ENCODE measurements at places on chromosomes 6 and 20.

DNA sequence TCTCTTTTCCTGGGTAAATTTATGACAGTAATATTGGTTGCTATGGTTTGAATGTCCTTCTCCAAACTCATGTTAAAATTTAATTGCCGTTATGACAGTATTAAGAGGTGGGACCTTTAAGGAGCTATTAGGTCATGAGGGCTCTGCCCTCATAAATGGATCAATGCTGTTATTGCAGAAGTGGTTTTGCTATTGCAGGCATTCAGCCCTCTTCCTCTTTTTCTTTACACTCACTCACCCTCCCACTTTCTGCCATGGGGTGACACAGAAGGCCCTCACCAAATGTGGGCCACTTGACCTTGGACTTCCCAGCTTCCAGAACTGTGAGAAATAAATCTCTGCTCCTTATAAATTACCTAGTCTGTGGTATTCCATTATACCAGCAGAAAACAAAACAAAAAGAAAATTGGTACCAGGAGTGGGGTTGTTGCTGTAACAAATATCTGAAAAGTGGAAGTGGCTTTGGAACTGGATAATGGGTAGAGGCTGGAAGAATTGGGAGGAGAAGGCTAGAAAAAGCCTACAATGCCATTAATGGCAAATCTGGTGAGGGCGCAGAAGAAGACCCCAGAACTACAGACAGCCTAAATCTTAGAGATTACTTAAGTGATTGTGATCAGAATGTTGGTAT, 24.8 kb upstream of the IGF2R start:
- no peak for DNase-seq

DNA sequence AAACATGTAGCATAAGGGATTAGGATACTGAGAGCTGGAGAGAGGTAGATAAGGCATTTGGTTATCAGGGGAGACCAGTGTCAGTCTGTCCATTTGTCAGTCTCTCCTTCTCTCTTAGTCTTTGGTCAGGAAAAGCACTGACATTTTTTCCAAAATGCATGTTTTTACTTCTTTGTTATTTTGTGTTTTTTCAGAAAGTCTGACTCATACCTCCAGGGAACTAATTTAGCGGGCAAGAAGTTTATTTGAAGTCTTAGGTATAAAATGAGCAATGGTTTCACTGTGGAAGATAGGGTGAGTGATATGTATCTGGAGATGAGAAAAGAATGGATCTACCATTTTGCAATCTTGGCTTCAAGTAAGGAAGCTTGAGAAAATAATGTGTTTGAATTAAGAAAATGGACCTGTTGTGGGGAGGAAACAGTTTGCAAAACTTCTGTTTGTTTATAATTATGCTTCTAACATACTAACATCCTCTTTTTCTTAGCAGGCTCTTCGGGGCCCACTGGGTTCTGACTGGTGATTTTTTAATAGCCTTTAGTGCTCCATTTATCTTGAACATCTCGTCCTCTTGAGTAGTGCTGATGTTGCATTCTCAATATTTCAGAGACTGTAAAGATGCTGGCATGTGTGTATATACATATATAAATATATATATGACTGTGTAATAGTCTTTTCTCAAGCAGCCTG, 66.9 kb upstream of the FABP7 start:
- no peak for DNase-seq

DNA sequence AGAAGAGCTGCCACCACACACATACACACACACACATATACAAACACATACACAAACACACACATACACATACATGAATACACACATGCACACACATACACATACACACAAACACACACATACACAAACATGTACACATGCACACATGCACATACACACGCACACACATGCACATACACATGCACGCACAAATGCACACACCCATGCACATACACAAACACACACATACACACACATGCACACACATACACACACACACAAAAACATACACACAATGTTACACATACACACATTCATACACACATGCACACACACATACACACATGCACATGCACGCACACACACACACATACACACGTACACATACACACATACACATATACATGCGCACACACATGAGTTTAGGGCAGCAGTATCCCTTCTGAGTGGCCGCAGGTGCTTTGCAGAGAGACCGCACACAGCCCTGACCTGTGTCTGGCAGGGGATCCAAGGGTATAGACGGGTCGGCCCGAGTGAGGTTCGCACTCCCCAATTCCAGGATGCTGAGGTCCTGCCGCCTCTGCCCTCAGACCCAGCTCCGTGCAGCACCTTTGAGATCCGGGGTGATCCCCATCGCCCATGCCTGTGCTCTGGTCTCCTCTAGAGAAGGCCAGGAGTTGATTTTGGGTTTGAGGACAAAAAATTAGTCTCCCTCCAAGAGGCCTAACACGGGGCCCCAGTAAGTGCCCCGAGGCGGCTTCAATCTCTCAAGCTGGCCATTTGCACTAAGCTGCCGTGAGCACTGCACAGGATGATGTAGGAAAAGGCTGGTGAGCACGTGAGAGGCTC, 56.8 kb downstream of the TMEM242 start:
- no peak for DNase-seq

- no peak for DNase-seq
Observed at GRCh38 chr20:25629816-25630499, 6.1 kb upstream of the NANP start.

DNA sequence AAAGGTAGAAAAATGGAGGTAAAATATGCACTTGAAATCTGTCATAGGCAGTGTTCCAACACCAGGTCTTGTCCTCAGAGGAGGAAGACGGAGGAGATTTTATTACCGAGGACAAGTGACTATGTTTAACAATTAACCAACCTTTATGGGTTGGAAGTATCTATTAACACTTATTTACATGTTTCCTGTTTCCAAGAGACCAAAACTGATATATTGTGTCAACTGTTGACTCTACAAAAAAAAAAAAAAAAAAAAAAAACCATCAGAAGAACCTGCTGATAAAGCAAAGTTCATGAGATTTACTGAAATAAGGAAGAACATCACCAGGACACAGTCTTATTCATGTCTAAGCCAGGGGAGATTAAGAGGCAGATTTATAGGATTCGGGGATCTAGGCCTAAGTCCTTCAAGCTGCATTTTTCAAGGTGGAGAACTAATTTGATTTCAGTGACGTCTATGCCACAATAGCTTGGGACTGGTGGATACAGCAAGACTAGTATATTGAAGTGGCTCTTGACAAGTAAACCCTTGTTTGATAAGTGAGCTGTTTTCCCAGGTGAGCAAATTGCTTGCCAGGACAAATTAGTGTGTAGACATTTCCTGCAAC, 126.6 kb upstream of the NAA20 start:
- DNase-seq: no peak

DNA sequence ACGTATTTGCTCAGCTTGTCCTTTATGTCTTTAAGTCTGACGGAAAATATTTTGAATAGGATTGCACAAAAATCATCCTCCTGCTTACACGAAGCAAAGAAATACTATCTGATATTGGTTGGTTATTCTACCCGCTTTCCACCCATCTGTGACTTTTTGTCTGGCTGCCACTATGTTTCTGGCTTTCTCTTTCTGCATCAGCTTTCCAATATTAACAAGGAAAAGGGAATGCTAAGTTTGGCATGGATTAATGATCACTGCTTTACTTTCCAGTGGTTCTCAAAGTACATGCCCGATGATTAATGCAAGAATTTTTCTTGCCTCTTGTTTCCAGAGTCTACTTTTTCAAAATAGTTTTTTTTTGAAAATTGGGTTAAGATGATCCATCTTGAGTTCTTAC, 57.0 kb downstream of the RNF144B start:
- DNase-seq: no peak

DNA sequence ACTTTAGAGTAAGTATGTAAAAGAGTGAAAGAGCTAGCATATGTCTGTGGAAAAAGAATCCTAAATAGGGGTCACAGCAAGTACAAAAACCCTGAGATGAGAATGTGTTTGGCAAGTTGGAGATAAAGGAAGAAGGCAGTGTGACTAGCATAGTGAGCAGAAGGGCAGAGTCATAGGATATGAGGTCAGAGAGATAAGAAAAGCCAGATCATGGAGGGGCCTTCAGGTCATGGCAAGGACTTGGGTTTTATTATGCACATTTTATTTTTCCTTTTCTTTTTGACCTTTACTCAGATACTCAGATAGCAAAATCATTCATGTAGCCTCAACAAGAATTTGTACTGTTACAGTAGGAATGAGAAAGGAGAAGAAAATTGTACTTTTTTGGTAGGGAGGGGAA, 138.0 kb downstream of the GJA1 start:
- DNase-seq: no peak

DNA sequence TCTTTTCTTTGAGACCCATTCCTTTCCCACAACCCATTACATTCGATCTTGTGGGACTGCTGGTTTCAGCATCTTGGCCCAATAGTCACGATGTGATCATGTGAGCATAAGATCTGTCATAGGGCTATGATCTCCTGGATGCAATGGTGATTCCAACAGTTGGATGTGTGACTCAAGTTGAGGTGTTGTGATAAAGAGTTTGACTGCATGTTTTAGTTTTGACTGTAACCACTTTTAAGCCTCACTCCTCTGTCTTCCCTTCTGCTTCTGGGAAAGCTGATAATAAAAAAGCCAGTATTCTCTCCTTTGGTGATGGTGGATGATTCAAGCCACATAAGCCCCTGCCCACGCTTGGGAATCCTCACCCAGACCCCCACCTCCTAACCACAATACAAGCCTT, 117.0 kb upstream of the ASCC3 start:
- no peak for DNase-seq

DNA sequence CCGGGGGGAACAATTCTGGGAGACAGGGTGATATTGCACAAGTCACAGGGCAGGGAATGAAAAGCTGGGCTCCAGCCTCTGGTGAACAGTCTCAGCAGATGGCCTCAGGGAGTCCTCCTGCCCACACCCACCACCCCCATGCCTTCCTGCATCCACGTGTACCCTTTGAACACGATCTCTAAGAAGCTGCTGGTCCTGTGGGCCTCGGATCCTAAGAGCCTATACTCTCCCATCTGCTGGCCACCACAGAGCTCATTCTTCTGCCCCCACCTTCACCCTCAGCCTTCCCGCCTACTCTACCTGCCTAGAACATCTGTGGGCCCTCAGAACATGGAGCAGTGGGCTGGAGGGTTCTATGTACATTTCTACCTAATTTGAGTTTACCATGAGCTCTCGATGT, 60.3 kb downstream of the TRERF1 start:
- DNase-seq: no peak

GRCh38 chr6:43290905-43291355, 7.1 kb upstream of the SLC22A7 start:
- no peak for DNase-seq

DNA sequence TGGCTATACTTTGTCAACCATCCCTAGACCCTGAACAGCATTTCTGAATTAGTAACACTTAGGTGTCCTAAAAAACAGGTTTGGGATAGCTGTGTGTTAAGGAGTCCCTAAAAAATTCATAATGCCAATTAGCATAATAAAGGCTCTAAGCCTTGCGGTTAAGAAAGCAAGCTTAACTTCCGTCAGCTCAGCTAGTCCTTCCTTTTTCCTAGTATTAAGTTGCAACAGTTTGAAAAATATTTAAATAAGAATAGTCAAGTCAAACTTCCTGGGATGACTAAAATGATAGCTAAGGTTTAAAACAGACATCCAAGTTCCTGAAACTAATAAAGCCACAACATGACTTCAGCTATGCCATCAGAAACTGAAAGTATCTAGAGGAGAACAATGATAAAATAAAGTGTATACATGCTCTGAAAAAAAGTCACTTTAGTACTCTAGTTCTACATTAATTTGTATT, 3.5 kb downstream of the AKIRIN2 start:
- no peak for DNase-seq

DNA sequence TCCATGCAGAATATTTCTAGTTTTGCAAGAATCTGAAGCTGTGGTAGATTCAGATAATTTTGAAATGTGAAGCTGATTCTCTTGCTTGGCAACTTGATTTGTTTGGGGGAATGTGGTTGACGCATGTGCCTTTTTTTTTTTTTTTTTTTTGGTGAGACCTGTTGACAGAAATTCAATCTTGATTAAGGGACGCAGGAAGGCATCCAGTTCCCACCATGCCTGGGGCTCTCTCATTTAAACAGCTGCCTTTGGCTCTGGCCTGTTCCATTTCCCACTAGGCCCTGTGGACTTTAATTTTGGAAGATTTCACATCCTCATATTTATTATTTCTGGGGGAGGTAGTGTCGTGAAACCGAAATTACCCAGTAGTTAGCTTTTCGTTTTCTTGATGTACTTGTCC, 8.6 kb downstream of the TPX2 start:
- no peak for DNase-seq

DNA sequence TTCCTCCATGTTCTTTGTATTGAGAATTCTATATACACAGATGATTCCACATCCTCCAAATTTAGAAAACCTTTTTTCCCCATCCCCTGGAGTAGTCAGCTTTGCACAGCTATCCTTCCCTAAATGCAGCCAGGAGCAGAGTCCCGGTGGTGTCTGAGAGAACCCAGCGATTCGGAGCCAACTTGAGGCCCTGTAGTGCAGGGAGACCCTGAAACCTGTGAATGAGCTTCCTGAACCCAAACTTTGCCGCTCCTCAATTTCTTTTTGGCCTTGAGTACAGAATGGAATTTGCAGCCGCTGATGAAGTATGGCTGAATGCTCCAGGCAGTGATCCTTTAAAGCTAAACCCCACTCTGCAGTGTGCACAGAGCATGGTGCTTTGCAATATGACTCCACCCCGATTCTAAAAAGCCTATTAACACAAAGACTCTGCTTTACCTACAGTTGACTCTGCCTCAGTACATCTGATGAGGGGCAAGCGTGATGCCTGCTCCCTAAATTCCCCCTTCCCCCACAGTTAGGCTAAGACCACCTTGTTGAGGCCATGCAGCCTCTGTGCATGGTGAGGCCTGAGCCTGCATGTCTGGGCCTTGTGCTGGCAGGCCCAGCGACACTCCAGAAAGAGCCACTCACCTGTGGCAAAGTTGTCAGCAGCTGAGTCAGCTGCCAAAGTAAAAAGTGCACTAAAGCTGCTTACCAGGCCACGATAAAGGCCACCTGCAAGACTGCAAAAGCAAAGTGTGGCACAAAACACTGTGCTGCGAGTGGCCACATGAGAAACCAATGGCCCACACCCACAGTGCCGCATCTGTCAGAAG, 82.1 kb downstream of the PLEKHG1 start:
- DNase-seq: no peak

DNA sequence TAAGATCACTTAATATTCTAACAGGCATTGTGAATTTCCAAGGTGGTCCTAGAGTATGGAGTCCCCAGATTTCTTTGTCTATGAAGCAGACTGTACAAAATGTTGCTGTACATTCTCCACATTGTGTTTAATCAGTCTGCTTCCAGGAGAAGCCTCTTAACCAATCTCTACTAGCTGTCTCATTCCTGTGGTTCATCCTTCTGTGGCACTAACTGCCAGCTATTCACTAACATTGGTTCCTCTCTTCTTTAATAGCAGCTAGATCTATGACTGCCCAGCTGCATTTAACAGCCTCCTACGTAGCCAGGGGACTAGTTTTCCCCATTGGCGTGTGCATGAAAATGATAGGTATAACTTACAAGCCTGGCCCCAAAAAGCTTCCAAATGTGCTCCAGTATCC, 395.4 kb downstream of the SAMD5 start:
- no peak for DNase-seq

- DNase-seq: no peak
Observed at GRCh38 chr6:142901611-142902010, 43.4 kb downstream of the HIVEP2 start.

Measured in stimulated activated CD4-positive, alpha-beta T cell treated with anti-CD3 and anti-CD28 coated beads, Interleukin-15, amount 100 ng/mL, for 48 hours (primary cell).